Thyroid gland (tissue), 4 donors: ENCODE measurements at places on chromosomes 11 and 22.

DNA sequence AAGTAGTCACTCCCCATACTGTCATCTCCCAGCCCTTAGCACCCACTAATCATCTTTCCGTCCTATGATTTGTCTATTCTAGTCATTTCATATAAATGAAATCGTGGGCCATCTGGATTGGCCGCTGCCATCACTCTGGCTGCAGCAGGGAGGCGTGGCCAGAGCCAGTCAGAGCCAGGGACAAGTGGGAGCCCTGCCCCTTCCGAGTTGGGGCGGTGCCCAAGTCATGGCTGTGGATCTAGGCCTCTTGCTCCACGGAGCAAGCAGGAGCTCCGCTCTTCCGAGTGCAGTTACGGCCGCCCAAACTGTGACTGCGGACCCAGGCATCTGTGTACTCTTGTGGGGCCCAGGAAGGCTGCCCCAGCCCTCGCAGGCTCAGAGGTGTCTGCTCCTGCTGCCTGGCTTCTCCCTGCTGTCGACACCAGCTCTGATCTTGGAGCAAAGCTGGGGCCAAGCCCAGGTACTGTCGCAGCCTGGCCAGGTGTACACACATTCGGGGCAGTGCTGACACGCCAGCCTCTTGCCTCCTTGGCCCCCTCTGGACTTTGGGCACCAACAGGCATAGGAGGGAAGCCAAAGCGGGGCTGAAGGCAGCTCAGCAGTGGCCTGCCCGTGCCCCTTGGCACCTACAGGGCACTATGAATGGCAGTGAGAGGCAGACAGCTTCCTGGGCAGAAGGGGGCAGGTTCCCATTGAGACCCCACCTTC is 8.4 kb downstream of the MRPL48 start:
- peak; percentile 26 for DNase-seq

GRCh38 chr22:24824250-24824649 is 18.2 kb downstream of the SGSM1 start:
- DNase-seq, result no peak

GRCh38 chr11:92380882-92381281 is 156.3 kb downstream of the FAT3 start:
- no peak for DNase-seq

- peak; percentile 92 for DNase-seq
Measured at GRCh38 chr22:27108425-27109114, 451.2 kb downstream of the MIAT start.

DNA sequence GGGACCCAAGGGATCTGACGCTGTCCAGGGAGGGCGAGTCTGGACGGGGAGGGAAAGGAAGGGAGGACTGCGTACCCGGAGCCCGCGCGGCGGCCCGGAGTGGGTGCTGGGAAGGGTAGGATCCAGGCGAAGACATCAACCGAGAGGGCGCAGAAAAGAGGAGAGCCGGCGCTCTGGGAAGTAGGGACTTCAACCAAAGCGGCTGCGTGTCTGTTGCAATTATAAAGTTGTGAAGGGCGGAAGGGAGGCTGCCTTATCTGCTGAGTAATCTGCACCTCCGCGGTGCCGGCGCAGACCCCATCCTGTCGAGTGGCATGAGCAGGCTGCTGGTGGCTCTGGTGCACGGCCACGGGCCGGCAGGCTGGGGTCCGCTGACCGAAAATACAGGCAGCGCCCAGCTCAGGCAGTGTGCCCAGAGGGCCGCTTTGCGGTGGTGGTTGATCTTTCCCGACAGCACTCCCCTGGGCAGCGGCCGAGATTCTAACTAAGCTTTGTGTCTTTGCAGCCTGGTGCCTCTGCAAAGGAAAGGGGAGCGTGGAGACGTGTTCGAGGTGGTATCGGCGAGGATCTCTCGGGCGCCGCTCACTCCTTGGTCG is 978 bp downstream of the C11orf87 start:
- no peak for DNase-seq

- no peak for DNase-seq
Measured at GRCh38 chr11:79396001-79396400, 44.8 kb downstream of the TENM4 start.

GRCh38 chr11:92300876-92301275 is 76.3 kb downstream of the FAT3 start:
- DNase-seq, result no peak

DNA sequence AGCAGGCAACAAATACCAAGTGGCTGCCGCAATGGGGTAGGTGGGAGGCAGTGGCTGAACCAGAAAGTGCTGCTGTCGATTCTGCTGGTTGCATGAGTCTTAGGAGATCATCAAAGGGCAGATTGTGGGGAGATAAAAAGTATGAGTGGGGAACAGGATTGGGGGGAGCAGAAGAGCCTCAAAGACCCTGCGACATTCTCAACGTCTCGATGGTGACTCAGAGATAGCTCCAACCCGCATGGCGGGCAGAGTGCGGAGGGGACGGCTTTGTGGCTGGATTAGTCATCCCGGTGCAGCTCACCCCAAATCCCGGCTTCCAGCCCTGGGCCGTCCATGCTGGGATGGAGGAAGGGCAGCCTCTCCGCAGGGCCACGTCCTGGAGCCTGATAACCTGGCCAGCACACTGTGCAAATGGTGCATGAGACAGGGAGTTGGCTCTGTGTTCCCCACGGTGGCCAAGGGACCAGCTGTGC is 11.6 kb upstream of the RTN4R start:
- no peak for DNase-seq

GRCh38 chr22:38849811-38850210 is 6.0 kb upstream of the NPTXR start:
- no peak for DNase-seq

DNA sequence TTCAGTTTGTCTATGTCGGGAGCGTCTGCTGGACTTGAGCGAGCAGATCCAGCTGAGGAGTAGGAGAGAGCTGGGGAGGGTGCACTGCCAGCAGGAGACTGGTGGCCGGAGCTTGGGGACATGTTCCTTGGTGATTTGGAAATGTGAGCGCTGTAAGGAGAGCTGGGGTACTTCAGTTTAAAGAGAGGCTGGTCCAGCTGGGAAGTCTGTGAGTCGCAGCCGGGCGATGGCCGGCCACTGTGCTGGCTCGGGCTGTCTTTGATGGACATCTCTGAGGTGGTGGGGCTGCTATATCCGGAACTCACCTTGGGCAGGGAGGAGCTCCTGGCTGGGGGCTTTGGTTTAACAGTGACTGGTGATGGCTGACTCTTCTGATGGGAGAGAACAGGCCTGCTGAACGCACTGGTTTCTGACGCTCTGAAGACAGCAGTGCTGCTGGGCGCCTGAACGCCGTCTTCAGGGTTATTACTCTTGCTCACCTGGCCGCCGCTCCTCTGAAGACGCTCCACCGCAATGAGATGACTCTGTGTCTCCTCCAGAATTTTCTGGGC is 63.6 kb upstream of the PITPNB start:
- no peak for DNase-seq

DNA sequence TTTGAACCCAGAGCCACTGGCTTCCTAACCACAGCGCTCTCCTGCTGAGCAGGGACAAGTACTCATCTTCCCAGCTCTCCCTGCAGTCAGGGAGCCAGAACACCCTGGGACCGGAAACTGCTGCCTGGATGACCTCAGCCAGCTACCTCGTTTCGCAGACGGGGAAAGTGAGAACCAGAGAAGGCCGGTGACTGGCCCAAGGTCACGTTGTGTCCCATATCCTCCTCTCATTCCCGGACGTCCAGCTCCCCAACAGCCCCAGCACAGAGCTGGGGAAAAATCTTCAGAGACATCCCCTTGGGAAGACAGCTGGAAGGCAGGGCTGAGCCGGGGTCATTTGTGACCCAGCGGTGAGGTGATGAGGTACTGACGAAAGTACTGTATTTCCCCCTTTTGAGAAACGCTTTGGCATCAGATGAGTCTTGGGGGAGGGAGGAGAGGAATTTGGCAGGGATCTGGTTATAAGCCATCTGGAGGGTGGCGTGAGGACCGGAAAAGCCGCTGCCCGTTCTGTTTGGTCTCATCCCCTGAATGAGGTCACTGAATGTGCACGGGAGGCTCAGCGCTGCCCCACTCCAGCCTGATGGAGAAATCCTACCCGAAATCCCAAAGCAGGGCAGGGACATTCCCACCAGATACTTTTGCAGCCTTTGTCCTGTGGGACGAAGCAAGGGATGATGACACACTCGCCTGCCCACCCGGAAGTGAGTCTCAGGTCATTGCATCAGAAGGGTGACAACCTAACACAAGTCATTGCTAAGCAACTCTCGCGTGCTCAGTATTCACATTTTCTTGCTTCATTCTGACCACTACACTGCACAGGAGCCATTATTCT is 41.1 kb downstream of the LIF start:
- no peak for DNase-seq

- no peak for DNase-seq
Measured at GRCh38 chr11:12686246-12687060, 12.2 kb downstream of the TEAD1 start.

DNA sequence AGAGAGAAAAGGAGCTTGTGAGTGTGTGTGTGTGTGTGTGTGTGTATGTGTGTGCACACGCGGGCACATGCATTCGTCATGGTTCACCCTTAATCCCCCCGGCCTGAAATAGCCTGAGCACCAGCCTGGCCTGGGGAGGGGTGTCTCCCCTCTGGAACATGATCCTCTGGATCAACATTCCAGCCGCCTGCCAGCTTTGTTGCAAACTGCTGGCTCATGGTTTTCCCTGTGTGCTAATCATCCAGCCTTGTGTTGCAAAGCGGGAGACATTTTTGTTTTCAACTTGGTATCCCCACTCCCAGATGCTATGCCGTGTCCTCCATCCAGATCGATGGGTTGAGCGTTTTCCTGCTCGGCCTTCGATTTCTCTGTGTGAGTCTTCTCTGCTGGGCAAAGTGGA is 94.3 kb downstream of the FEZ1 start:
- DNase-seq, result no peak

- DNase-seq, result no peak
Measured at GRCh38 chr11:67638535-67639437, 777 bp downstream of the TBX10 start.
